ENCODE measurements at places on chromosomes 3 and 15. TPM values are rescaled to one million over a fixed set of nuclear protein-coding genes. Genes with fewer than 3 reads are reported as not detected.

FOXB1 gene
- total RNA-seq: not detected

C3orf85 gene
- not detected for total RNA-seq

RBM6 gene
- 62.8 TPM for total RNA-seq

CKMT1A gene
- total RNA-seq: not detected

TAGLN3 gene
- total RNA-seq: 29.5 TPM

TMEM207 gene
- total RNA-seq: not detected

GPR62 gene
- 0.12 TPM for total RNA-seq

ZNF660 gene
- total RNA-seq: 1.7 TPM

MTHFS gene
- total RNA-seq: 11.8 TPM

WNT7A gene
- not detected for total RNA-seq

ZNF619 gene
- 6.8 TPM for total RNA-seq

CASR gene
- total RNA-seq: not detected

CCDC13 gene
- 0.33 TPM for total RNA-seq

STIMATE gene
- total RNA-seq: 13.4 TPM

TP63 gene
- total RNA-seq: under 0.01 TPM

AMOTL2 gene
- 100 TPM for total RNA-seq

CYP11A1 gene
- 0.11 TPM for total RNA-seq

ETV5 gene
- 59.5 TPM for total RNA-seq

CFAP20DC gene
- 2.9 TPM for total RNA-seq

SNX4 gene
- 37.6 TPM for total RNA-seq

CHST14 gene
- total RNA-seq: 8.5 TPM

CPNE9 gene
- total RNA-seq: not detected

CFAP91 gene
- total RNA-seq: 0.77 TPM

MAP1A gene
- total RNA-seq: 90.5 TPM

USP8 gene
- 57.0 TPM for total RNA-seq

LRRC49 gene
- total RNA-seq: 19.7 TPM

CLRN1 gene
- not detected for total RNA-seq

FBXW12 gene
- not detected for total RNA-seq

MAGEF1 gene
- total RNA-seq: 32.0 TPM

LHFPL4 gene
- total RNA-seq: not detected

CCR3 gene
- total RNA-seq: not detected

HDC gene
- total RNA-seq: not detected

SYNM gene
- 6.9 TPM for total RNA-seq

SI gene
- not detected for total RNA-seq

SUCNR1 gene
- total RNA-seq: not detected

ECE2 gene
- not detected for total RNA-seq

OSTN gene
- total RNA-seq: 0.12 TPM

TGM4 gene
- not detected for total RNA-seq

ADGRG7 gene
- total RNA-seq: 1.1 TPM

RYR3 gene
- total RNA-seq: not detected

SERPINI2 gene
- not detected for total RNA-seq
